Uterus (tissue), 4 donors: ENCODE measurements at places on chromosomes 3 and 15. TPM values are rescaled to one million over a fixed set of nuclear protein-coding genes. Genes with fewer than 3 reads are reported as not detected.

The SCAANT1 gene
- not detected for total RNA-seq

The KIF7 gene
- 2.0 TPM for total RNA-seq

The NANOGP8 gene
- total RNA-seq, result not detected

The RASGRP1 gene
- under 0.01 TPM for total RNA-seq

The IL5RA gene
- 3.6 TPM for total RNA-seq

The TEX55 gene
- not detected for total RNA-seq

The ONECUT1 gene
- total RNA-seq, result not detected

The ELL3 gene
- 9.6 TPM for total RNA-seq

The CHRM5 gene
- not detected for total RNA-seq

The SYNPR gene
- not detected for total RNA-seq

The PLSCR1 gene
- total RNA-seq, result 78.2 TPM

The P2RY1 gene
- total RNA-seq, result 30.7 TPM

The RTP1 gene
- total RNA-seq, result not detected

The MAP3K13 gene
- total RNA-seq, result 47.8 TPM

The FAN1 gene
- total RNA-seq, result 13.5 TPM

The CLDN11 gene
- total RNA-seq, result 73.2 TPM

The GREM1 gene
- 5.1 TPM for total RNA-seq

The A4GNT gene
- total RNA-seq, result not detected

The ZNF860 gene
- total RNA-seq, result 1.2 TPM

The CCR9 gene
- total RNA-seq, result not detected

The PCOLCE2 gene
- total RNA-seq, result 7.7 TPM

The CD96 gene
- total RNA-seq, result 2.1 TPM

The RTP3 gene
- total RNA-seq, result not detected

The OR5K2 gene
- total RNA-seq, result not detected
